ENCODE measurements at places on chromosomes 7 and 10. TPM values are rescaled to one million over a fixed set of nuclear protein-coding genes. Genes with fewer than 3 reads are reported as not detected.

DNA sequence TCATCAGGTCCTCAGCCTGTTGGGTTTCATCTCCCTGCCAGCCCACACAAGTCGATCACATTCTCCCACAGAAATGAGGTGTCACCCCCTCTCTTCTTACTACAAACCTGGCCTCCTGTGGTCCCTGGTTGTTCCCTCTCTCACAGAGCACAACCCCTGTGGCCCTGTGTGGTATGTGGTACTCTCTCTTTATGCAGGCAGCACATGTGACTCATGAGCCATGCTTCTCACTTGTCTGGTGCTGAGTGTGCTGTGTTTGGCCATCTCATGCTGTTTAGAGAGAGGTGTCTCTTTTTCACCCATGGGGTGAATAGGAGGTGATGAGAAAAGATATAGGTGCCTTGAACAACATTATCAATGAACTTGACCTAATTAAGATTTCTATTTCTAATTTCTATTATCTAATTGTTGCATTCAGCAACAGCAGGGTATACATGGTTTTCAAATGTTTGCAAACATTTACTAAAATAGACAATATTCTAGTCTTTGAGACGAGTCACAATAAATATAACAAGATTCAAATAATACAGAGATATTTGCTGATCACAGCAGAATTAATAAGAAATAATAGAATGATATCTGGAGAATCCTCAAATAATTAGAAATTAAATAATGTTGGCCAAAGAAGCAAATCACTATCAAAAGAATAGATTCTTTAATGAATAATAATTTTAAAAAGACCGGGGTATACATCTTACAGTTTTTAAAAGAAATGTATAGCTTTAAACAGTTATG lies 633.8 kb upstream of the IGFBP3 start:
- no peak for DNase-seq

- no peak for DNase-seq
Measured at GRCh38 chr7:80643336-80643915, 5.0 kb downstream of the CD36 start.

Gene CISD1
- total RNA-seq = 25.8 TPM

DNA sequence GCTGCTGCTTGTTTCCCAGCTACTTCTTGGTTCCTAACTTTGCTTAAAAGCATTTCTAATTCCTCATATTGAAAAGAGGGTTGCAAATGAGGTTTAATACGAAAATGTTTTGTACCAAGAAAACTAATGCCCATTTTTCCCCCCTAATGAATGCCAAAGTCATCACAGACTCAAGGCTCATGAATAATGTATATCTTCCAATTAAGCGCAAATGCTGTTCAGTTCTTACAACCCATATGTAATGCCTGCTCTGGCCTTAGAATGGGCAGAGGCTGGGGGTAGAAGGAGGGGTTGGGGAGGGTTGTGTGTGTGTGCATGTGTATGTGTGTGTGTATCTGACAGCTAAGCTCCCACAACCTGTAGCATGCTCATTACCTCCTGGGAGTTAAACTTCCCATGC lies 901.7 kb downstream of the KCNMA1 start:
- no peak for DNase-seq

GRCh38 chr10:88297103-88297502 lies 286.0 kb downstream of the RNLS start:
- no peak for DNase-seq

Gene RPA3
- total RNA-seq = 93.2 TPM
